ENCODE measurements at places on chromosomes 2 and 18. TPM values are rescaled to one million over a fixed set of nuclear protein-coding genes. Genes with fewer than 3 reads are reported as not detected.

DNA sequence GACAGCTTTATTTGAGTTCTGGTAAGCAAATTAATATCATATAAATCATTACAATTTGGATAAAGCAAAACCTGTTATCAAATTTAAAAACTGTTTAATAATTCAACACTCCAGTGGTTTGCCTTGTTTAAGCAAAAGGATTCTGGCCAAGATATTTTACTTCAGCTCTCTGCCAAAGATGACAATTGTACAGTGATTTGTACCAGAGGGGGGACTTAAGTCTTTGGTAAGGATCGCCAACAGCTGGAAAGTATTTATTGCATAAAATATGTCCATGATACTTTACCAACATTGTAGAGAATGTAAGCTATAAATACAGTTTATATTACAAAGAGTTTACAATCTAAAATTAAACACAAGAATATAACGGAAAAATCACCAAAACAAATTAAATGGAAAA is 13.8 kb downstream of the PREPL start:
- DNase-seq = no peak

- DNase-seq = no peak
These were observed 941 bp upstream of the SGO2 start for GRCh38 chr2:200525066-200525465.

DNA sequence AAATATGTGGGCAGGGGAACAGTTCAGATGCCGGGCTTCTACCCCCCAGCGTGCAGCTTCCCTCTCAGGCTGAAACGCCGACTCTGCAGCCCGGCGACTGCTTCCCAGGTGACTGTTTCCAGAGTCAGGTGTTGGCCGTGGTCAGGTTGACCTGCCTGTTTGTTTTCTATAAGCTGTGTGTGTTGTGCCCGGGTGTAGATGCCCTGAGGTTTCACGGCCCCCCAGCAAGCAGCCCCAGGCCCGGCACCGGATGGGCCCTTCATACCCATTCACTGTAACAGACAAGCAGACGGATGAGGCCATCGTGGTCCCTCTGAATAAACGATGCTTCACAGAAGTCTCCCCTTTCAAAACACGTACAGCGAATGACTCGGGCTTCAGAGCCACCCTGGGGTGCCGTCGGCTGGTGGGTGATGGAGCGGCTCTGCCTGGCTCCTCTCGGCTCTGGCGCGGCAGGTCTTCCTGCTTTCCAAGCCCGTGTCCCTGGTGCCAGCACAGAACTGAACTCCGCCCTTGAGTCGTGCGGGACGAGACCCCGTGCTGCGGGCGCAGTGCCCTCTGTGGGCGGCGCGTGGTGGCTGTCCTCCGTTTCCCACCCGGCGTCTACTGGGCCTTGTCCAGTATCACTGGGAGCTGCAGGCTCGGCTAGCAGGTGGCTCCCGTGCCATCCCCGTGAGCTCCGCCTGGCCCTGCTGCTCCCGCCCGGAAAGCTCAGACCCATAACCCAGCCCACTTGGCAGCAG is 15.0 kb upstream of the KCNG2 start:
- DNase-seq = no peak

Gene TANC1
- total RNA-seq = 19.2 TPM

Gene LYPD6B
- 1.4 TPM for total RNA-seq
